ENCODE measurements at places on chromosomes 1 and 21. TPM values are rescaled to one million over a fixed set of nuclear protein-coding genes. Genes with fewer than 3 reads are reported as not detected.

Gene DMBX1
- total RNA-seq: not detected

Gene MANEAL
- total RNA-seq: 16.0 TPM

Gene LHX8
- total RNA-seq: not detected

Gene OR2T29
- not detected for total RNA-seq

Gene A3GALT2
- not detected for total RNA-seq

Gene SAMD13
- 2.3 TPM for total RNA-seq

Gene COL16A1
- total RNA-seq: 0.80 TPM

Gene ANKRD35
- 0.11 TPM for total RNA-seq

Gene OR2C3
- not detected for total RNA-seq

Gene CA6
- total RNA-seq: not detected

DNA sequence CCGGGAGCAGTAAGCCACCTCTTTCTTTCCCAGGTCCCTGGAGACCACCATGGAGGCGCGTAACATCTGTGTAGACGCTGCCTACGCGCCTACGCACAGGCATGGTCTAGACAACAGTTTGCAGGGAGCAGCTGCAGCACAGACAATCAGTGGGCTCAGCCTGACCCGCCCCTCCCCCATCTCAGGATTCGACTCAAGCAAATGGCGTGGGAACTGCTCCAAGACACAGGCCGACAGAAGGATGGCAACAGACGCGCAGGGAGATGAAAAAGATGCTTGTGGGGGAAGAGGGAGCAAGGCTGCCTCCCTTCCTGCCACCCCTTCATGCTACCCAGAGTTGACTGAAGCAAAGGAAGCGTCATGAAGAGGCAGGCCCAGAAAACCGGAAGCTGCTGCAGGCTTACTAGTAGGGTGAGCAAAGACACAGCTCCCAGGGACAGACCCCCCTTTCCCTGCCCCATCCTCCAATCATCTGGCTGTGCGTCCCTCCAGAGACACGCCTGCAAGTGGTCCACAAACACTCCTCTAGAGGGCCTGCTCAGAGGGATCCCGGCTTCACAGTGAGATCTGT, 19.5 kb downstream of the STK40 start:
- peak; percentile 47 for DNase-seq

DNA sequence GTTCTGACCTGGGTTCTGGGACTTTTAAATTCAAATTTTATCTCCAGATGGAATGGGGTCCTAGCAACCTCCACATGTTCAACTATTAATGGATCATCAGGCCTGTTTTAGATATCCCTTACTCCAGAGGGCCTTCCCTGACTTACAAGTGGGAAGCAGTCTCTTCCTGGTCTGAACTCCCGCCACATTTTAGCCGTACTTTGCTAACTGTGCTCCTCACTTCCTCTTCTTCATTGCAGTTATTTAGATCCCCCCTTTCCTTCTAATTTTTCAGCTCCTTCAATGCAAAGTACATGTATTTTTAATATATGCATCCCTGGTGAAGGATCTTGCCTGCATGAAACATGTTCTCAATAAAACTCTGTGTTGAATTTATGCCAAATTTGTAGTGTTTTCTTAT, 3.7 kb downstream of the CD1A start:
- DNase-seq: no peak

DNA sequence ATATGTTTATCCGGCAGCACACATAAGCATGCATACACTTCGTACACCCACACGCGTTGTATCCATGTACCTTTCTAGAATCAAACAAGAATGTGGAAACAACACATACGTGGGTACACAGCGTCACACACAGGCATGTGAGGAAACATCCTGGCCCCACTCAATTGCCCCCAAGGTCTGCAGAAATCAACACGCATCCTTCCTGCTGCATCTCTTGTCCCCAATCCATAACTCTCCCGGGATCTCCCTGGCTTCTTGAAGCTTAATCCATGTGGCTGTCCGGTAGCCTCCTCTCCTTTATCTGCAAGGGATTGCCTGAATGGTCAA, 5.5 kb upstream of the TBX15 start:
- DNase-seq: no peak

DNA sequence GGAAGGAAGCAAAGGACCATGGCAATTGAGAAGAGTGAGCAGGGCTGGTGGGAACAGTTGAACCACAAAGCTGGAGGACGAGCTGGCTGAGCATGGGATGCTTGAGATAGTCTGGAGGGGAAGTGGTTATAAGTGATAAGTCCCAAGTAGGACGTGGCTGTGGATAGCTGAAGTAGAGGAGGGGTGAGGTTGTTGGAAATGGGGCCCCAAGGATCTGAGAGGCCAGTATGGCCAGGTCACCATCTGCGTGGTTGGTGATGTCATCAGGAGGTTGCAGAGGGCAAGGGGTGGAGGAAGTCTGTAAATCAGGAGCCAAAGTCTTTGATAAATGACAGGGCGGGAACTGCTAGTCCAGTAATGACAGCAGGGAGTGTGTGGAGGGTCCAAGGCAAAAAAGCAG, 11.0 kb upstream of the REN start:
- DNase-seq: no peak

- DNase-seq: no peak
These were observed 60.9 kb upstream of the KLHDC7A start for GRCh38 chr1:18419845-18420184.

DNA sequence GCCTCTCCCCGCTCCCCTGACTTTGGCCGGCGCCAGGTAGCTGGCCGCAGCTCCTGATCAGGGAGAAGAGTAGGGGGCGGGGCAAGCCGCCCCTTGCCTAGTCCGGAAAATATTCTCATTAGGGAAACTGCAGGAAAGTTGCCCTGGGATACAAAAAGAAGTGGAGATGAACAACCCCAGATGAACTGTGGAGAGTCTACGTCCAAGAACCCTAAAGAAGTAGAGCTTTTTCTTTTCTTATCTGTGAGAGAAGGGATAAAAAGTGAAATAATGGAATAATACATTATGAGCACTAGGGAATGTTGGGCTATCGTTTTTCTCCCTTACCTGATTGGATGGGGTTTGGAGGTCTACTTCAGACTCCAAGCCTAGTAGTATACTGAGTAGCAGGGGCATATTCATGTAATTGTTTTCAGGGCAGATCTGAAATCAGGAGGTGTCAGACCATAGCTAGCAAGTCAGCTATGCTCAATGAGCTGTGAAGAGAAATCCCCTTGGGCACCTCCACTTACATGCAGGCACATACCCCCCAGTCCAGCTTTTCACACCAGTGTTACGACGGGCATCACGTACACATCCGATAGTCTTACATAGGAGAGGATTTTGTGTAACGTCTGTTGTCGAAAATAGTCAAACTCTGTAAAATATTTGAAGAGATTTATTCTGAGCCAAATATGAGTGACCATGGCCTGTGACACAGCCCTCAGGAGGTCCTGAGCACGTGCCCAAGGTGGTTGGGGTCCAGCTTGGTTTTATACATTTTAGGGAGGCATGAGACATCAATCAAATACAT, 1.7 kb upstream of the DUSP10 start:
- no peak for DNase-seq

DNA sequence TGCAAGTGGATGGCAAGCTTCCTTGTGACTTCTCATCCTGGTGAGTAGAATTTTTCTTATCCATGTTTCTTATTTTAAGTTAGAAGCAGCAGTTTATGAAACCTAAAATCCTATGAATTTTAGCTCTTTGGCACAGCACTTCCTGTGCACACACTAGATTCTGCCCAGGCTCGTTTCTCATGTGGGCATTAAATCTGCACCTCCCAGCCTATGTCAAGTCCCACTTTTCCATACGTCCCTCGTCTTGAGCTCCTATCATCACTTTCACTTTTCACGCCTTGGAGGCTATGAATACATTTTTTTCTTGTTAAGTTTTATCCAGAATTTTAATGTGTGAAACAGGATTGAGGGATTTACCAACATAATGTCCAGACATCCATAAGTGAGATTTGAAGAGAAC, 142.1 kb downstream of the MRPS6 start:
- DNase-seq: no peak

DNA sequence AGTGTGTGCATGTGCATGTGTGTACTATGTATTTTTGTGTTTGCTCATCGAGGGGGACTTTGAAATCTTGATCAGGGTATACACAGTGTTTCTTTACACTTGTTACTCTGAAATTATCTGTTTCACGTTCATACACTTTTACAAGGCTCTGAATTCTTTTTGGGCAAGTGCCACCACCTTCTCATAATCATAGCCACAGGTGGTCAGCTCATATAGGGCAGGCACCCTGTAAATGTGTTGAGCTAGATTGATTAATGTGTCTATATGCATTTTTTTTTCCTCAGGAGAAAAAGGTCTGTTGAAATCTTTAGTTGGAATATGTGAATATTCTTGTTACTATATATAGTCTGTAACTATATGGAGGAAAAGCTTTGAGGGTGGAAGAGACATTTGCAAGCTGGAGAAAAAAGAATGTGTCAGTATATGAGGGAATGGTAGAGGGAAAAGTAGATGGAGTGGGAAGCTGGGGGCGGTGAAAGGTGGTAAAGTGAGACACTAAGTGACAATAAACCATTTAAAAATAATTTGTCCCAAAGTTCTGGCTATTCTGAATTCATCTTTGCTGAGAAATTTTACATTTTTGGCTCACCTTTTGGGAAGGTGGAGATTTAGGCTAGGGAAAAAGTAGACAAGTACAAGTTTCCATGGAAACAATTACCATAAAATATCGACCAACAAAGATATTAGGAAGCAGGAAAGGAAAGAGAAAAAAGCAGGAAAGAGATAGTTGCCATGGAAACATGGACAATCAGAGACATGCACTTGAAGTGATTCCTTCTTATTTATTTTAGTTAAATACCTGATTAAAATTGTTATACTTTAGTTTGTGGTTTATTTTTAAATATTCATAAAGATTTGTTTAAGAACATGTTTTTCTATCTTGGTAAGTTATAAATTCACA, 277.5 kb downstream of the PDE4B start:
- DNase-seq: no peak

DNA sequence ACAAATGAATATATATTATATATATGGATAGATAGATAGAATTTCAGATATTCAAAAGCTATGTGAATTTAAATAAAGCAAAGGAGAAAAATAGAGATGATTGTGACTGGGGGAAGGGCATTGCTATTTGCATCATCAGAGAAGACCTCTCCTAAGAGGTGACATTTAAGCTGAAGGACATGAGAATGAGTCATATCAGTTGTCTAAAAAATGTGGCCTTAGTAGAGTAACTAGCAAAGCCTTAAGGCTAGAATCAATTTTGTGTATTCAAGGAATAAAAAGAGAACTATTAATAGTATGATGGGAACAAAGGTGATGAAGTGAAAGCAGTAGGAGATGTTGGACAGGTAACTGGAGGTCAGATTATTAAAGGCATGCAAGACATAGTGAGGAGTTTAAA, 34.8 kb upstream of the SLC35F3 start:
- DNase-seq: no peak

GRCh38 chr1:162372159-162373071, 4.2 kb downstream of the SPATA46 start:
- no peak for DNase-seq

DNA sequence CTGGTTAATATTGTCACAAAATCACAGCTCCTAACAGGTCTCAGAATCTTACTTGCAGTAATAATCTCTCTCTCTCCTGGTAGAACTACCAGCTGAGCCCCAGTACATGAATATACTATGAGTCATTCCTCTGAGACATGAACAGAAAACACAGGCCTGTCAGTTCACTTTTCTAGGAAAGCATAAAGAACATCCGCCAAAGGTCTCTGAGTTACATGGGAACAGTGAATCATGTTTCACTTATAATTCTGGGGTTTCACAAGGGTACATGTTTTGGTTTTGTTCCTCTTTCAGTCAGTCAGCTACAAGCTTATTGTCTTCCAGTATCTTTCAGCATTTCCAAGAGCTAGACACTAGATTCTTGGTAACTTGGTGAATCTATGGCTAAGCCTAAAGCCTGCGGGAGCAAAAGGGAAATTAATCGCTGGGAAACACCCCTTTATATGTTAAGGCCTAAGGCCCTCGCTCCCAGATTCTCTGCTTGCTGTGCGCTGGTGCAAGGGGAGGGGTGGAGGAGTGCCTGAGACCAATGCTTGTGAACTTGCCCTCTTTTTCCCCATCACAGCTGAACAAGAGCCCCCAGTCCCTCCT, 31.7 kb downstream of the IFNGR2 start:
- no peak for DNase-seq

- DNase-seq: no peak
These were observed 8.6 kb downstream of the UBE2U start for GRCh38 chr1:64212031-64212430.

- DNase-seq: no peak
These were observed 7.2 kb upstream of the C8B start for GRCh38 chr1:56972976-56973375.

GRCh38 chr1:7885513-7886404, 32.9 kb upstream of the UTS2 start:
- DNase-seq: no peak

DNA sequence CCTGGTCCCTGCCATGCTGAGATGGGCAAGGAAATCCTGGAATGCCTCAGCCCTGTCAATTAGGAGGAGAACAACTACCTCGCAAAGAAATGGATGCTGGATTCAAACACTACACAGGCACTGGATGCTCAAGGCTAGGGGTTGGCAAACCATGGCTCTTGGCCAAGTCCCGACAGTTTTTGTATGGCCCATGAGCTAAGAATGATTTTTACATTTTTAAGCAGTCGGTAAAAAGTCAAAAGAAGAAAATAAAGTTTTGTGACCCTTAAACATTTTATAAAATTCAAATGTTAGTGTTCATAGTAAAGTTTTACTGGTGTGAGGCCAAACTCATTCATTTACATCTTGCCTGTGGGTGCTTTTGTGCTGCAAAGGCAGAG, 6.5 kb downstream of the CDK18 start:
- no peak for DNase-seq

DNA sequence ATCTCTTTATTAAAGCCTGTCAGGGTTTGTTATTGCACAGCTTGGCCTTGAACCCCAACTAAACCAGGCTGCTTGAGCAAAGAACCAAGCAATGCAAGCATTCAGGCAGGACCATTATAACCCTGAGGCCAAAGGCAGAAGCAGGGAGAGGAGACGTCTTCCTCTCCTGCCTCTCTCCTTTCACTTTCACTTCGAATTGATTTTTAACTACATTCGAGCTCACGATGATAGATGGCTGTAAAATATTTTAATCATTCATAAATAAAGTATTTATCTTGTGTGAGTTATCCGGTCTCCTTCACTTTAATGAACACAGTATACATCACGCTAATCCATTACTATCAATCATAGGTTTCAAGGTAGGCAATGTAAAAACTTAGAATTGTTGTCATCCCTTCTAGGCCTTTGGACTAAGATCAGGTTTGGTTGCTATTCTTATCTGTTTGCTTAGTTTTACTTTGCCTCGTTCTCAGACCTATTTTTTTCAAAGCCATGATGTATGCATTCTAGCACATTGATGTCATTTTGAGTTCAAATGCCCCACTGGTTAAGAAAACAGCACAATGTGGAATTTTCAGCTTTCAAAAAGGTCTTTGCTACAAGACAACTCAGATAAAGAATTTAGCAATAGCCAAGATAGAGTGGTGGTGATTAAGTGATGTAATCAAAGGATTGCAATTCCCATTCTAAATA, 480.2 kb upstream of the RUNX1 start:
- no peak for DNase-seq
